Stimulated activated CD8-positive, alpha-beta memory T cell treated with anti-CD3 and anti-CD28 coated beads, Interleukin-4, amount 100 ng/mL, for 1 hour (primary cell): ENCODE measurements at places on chromosomes 5 and 9.

GRCh38 chr5:3741374-3741770 lies 145.7 kb downstream of the IRX1 start:
- no peak for DNase-seq

DNA sequence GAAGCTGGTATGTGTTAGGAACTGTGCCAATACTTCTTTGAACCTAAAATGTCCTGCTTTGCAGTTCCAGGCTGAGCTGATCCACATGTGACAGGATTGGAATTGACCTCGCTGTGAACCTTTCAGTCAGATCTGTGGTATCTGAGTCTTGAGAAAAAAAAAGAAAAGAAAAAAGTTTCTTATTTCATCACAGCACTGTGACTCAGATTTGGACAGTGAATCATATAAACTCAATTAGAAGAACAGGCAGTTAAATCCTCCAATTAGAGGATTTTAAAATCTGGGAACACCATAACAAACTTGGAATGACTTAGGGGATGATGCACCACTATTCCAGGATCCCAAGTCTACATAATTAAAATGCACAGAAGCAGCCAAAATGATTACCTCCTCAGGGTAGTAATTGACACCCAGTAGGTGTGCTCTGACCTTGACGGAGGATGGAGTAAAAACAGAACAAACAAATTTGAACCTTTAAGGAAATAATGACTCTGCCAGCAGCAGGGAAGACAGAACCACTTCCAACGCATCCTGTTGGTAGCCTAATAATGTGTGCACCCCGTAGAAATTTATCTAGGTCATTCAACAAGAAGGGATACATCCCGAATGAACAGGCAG lies 57.8 kb upstream of the RAI14 start:
- DNase-seq = no peak

GRCh38 chr9:87702921-87703320 lies 23.0 kb upstream of the CTSL start:
- DNase-seq = no peak

GRCh38 chr9:135726138-135726853 lies 24.3 kb downstream of the KCNT1 start:
- no peak for DNase-seq

GRCh38 chr5:17147617-17148016 lies 69.8 kb upstream of the BASP1 start:
- DNase-seq = no peak

GRCh38 chr5:43182421-43182820 lies 9.6 kb upstream of the NIM1K start:
- no peak for DNase-seq
